ENCODE measurements at places on chromosomes 6 and 20.

DNA sequence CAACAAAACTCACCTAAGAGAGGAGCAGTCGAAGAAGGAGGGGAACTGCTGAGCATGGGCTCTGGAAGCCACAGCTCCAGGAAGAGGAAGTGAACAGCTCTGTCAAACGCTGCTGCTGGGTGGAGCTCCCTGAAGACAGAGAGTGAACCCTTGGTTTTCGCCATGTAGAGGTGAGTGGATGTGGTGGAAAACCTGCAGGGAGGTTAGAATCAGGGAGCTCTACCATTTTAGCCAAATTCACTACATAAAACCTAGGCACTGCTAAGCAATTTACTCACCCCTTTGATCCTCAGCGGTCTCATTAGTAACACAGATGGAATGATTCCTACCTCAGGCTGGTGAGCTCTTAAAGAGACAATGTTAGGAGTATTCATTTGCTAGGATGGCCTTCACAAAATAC is 19.4 kb upstream of the TFAP2A start:
- no peak for DNase-seq

DNA sequence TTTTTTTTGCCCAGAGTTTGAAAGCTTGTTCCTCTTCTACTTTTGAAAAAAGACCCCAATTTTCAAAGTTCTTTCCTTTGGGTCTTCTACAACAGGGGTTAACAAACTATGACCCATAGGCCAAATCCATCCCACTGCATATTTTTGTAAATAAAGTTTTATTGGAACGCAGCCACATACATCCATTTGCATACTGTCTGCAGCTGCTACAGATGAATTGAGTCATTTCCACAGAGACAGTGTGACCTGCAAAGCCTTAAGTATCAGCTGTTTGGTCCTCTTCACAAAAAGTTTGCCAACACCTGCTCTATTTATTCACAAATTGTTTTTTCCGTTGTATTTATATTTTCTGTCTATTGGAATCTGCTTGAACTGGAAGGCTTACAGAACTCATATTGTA is 189.2 kb downstream of the TBC1D7 start:
- no peak for DNase-seq

DNA sequence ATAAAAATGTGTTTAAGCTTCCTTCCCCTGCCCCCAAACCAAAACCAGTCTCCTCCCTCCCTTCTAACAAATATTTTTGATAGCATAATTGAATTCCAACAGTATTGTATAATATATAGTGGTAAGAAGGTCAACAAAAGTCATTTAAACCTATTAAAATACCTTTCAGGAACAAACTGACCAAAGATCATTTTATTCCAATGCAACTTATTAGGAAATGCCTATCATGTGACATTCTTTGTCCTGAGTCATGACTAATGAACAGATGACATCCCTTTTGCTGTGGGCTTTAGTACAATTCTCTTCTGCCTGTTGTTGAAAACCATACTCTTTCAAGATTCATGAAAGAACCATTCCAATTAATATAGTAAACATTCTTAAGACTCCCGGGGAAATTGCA is 51.5 kb upstream of the TRAF3IP2 start:
- no peak for DNase-seq

- no peak for DNase-seq
Measured at GRCh38 chr6:52736145-52736544, 27.1 kb downstream of the GSTA2 start.

- no peak for DNase-seq
Measured at GRCh38 chr6:122129313-122130025, 270.0 kb upstream of the HSF2 start.

DNA sequence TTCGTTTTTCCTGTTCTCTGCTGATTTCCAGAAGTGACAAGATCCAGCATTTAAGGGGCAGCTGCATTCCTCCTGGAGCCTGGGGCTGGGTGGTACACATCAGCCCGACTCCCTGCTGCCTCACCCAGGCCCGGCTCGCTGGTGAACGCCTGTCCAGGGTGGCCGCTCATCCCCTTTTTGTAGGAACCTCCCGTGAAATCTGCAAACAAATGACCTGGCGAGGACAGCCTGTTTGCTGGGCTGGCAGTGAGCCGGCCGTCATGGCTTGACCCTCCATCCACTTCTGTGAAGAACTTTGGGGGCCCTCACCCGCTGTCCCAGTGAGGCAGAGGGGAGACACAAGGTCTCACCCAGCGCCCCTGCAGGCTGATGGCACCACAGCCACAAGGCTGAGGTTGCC is 39.0 kb downstream of the PYGB start:
- no peak for DNase-seq

DNA sequence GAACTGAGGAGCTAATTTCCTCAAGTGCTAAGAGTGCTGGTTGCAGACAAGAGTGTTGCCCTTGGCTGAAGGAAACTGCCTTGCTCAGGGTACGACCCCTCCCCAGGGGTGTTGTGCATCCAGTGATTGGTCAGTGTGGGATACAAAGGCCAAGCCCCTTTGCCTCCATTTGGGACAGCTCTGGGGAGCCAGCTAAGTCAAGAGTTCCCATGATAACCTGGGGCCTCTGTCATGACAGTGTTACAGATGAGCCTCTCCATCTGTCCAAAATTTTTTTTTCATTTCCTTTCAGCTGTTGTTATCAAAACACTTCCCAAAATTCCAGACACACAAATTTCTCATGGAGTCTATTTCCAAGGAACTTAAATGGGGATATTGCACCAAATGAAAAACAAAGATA is 93.3 kb downstream of the HS3ST5 start:
- no peak for DNase-seq

- DNase-seq, result no peak
Measured at GRCh38 chr6:63821442-63821841, 185.8 kb downstream of the PHF3 start.

DNA sequence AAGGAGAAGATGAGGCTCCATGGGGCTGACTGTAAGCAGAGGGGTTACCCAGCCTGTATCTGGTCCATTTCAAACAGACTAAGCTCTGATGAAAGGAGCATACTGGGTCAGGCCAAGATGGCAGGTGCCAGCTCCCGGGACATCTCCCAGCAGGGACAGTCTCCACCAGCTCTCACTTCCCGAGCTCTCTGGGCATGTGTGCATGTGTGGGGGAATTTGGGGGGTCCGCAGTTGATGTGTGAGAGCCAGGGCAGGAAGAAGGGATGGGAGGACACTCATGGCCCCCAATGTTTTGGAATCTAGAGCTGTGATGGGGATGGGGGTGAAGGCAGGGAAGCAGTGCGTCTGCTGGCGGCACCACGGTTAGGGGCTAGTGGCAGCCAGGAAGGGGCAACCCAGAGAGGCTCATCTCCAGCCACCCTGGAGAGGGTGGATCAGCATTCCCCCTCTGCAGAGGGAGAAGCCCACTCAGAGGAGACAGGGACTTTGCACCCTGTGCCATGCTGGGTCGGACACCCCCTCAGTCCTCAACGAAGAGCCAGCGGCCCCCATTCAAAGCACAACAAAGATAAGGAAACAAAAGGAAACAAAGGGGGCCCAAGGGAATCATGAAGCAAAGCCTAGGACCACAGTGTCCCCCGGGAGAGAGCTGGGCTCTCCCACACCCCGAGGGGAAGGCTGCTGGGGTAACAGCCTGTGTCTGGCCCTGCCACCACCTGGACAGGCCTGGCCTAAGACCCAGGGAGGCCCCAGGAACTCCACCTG is 52.4 kb downstream of the DSTN start:
- DNase-seq, result no peak

GRCh38 chr6:28489366-28490204 is 26.0 kb downstream of the GPX6 start:
- DNase-seq, result no peak

- DNase-seq, result no peak
Measured at GRCh38 chr20:56897958-56898349, 268.8 kb downstream of the TFAP2C start.

DNA sequence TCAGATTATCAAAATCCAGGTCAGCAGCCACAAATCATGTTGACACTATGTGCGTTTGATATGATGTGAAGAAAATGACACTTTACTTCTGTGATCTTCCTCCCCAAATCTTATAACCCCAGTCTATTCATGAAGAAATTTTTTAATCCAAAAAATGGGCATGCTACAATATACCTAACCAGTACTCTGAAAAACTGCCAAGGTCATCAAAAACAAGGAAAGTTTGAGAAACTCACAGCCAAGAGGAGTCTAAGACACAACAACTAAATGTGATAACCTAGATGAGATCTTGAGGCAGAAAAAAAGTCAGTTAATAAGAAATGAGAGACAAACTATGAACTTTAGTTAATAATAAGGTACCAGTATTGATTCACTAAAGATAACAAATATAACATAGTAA is 200.6 kb upstream of the IRAK1BP1 start:
- DNase-seq, result no peak

DNA sequence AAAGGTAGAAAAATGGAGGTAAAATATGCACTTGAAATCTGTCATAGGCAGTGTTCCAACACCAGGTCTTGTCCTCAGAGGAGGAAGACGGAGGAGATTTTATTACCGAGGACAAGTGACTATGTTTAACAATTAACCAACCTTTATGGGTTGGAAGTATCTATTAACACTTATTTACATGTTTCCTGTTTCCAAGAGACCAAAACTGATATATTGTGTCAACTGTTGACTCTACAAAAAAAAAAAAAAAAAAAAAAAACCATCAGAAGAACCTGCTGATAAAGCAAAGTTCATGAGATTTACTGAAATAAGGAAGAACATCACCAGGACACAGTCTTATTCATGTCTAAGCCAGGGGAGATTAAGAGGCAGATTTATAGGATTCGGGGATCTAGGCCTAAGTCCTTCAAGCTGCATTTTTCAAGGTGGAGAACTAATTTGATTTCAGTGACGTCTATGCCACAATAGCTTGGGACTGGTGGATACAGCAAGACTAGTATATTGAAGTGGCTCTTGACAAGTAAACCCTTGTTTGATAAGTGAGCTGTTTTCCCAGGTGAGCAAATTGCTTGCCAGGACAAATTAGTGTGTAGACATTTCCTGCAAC is 126.6 kb upstream of the NAA20 start:
- DNase-seq, result no peak

GRCh38 chr6:127272576-127272975 is 5.9 kb downstream of the RNF146 start:
- no peak for DNase-seq

GRCh38 chr20:40588891-40589290 is 100.1 kb downstream of the MAFB start:
- no peak for DNase-seq

DNA sequence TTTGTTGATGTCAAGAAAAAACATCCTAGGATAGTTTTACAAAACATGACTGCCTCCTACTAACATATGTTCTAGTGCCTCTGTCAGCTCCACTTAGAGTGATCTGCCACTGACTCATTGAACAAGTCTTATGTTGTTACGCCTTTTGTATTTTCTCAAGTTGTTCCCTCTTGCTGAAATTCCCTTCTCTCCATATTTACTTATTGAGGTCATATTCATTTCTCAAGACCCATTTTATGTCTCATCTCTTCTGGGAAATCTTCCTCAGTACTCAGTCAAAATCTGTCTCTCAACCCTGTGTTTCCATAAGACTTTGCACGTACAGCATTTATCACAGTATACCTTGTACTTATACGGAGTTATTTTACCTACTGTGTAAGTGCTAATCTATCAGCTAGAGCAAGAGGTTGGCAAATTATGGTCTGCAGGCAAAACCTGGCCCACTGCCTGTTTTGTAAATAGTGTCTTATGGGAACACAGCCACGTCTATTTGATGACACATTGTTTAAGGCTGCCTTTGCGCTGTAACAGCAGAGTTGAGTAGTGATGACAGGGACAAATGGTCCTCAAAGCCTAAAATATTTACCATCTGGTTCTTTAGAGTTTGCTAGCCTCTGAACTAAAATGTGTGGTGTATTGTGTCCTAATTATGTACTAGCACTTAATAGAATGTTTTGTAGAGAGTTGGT is 83.4 kb downstream of the ADGRB3 start:
- no peak for DNase-seq

- no peak for DNase-seq
Measured at GRCh38 chr6:136971609-136972008, 49.5 kb downstream of the SLC35D3 start.

DNA sequence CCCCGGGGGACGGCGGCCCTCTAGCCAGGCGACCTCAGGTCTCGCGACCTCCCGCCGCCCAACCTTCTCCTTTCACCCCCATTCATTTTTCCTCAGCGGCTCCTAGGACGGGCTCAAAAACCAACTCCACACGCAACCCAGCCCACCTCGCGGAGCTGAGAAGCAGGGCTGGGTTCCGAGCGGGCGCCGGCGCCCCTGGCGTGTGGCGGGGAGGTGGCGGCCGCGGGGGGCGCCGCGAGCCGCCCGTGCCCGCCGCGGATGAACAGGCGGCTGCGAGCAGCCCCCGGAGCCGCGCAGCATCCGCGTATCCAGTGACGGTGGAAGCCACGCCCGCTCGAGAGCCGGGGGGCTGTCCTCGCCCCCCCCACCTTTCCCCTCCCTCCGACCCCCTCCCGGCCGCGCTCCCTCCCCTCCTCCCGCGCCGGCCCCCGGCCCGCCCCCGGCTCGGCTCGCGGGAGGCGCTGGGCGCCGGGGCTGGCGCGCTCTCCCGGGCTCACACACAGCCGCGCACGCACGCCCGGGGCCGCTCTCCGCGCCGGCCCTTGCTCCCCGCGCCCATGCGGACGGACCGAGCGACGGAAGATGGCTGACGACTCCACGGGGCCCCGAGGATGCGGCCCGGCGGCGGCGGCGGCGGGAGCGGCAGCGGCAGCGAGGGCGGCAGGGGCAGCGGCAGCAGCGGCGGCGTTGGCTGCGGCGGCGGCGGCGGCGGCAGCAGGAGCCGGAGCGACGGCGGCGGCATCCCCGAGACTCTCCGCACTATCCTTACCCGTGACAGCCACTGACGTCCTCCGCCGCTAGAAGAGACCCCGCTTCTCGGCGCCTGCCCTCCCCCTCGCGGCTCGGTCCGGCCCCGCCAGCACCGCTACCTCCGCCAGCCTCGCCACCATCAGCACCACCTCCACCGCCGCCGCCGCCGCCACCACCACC is at the start of gene SOBP:
SOBP (plus strand) TSS at position 482 of the 930 bp plus-strand sequence. CDS start 500 bp downstream, outside the sequence.
- peak; percentile 12 for DNase-seq

- no peak for DNase-seq
Measured at GRCh38 chr20:14521016-14521415, 183.6 kb upstream of the FLRT3 start.

GRCh38 chr6:52419809-52420667 is at the start of gene EFHC1:
EFHC1 (plus strand) TSS chr6:52420342; CDS start chr6:52420411, 69 bp downstream.
- peak; percentile 97 for DNase-seq

DNA sequence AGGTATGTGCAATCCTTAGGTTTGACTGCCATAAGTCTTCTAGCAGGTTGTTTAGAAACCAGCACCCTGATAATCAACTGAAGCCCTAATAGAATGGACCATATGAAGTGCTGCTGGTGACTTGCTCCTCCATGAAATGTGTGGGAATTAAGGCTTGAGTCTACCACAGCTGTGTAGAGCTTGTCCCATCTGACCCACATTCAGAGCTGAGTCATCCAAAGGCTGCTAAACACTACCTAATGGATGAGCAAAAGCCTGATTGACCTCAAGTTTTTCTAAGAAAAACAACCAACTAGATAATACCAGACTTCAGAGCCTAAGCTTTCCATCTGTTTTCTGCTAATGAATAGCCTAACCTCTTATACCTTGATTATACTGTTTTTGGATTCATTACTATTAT is 120.3 kb upstream of the MOCS1 start:
- no peak for DNase-seq

- no peak for DNase-seq
Measured at GRCh38 chr20:32877507-32877906, 18.8 kb downstream of the EFCAB8 start.

GRCh38 chr6:165704045-165704748 is 41.2 kb upstream of the PDE10A start:
- no peak for DNase-seq

- no peak for DNase-seq
Measured at GRCh38 chr6:1227935-1228753, 83.8 kb upstream of the FOXQ1 start.
